ENCODE measurements at places on chromosomes 3 and 15.
A peak's percentile ranks its signal among the peaks of the same experiment; 100 is the strongest.

- no peak for DNase-seq
These were observed 71.4 kb downstream of the SCN5A start for GRCh38 chr3:38578081-38578475.

- DNase-seq, result no peak
These were observed 450.6 kb upstream of the TBL1XR1 start for GRCh38 chr3:177647876-177648275.

DNA sequence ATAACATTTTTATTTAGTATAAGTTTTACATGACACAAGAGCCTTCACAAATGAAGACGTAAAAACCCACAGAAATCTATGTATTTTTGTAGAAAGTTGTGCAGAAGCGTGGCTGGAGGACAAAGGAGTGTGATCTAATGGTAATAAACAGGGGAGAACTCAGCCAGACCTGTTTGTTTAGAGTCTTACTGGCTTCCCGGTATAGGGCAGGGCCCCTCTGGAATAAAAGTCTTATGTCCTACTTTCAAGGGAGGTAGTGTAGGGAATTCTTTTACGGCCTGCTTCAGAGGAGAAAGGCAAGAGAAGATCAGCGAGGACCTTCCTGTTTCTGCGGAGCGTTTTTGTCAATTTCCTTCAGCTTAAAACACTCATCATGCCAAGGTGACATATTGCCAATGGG is 103.6 kb downstream of the TGFBR2 start:
- DNase-seq, result no peak

GRCh38 chr3:50665081-50665840 is 9.5 kb upstream of the DOCK3 start:
- DNase-seq, result no peak

GRCh38 chr15:85826756-85827515 is 32.2 kb upstream of the KLHL25 start:
- no peak for DNase-seq

DNA sequence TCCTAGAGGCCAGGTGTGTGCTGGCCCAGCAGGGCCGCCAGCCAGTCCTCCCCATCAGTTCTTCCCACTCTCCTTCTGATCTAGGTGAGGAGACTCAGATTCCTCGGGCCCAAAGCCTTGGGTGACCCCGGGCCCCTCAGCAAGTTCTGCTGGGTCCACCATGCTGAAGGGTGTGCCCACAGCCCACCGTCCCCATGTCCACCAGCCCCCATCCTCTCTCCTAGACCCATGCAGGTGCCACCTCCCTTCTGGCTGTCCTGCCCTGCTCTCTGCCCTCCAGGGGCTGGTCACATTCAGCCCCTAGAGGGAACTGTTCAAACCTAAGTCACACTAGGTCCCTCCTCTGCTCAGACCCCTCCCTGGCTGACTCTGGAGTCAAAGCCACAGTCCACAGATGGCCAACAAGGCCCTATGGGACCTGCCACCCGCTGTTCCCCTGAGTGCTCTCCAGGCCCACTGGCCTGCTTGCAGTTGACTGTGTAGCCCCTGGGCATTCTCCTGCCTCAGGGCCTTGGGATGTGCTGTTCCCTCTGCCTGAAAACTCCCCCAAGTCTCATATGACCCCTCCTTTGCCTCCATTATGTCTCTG is 878 bp upstream of the TLR9 start:
- DNase-seq, result no peak

DNA sequence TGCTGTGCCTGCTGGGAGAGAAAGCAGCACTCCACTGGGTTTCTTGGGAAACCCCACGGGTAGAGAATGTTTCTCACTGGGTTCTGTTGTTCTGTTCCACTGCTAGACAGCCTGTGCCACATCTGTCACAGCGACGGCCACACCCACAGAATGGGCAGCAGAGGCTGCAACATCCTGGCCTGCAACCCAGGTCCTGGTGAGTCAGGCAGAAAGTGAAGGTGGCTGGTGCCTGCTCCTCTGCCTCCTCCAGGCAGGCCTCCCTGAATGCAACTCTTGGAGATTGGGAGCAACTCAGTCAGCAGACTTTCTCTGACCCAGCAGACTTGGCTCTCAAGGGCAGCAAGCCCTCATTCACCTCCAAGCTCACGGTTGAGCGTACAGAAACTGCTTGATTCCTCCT is 13.0 kb downstream of the C3orf18 start:
- DNase-seq, result no peak

DNA sequence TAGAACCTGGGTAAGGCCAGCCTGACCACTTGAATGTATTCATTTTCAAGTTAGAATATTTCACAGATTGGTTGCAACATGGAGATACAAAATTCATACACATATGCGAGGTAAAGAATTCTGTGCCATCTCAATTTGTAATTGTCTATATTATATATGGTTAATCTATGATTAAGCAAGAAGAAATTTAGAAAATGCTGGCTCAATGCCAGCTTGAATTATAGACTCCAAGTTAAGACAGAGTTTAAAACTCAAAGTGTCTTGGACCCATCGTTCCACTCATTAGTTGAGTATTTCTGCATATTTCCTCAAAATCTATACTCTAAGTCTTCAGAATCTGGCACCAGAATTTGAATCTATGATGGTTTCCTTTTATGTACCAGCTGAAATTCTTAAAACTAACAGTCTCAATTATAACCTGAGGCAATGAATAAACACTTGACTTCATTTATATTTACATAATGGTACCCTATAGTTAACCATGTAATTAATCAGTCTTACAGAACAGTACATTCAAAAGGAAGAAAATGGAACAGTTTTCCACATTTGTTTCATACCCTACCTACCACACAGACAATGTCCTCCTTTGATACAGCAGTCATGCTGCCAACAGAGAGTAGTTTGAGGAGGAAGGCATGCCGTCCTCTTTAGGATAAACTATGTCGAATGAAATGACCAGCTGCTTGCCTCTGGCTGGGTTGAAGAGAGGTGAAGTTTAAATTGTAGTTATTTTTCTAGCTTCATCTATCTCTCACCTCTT is 95.7 kb downstream of the CD47 start:
- DNase-seq, result no peak

DNA sequence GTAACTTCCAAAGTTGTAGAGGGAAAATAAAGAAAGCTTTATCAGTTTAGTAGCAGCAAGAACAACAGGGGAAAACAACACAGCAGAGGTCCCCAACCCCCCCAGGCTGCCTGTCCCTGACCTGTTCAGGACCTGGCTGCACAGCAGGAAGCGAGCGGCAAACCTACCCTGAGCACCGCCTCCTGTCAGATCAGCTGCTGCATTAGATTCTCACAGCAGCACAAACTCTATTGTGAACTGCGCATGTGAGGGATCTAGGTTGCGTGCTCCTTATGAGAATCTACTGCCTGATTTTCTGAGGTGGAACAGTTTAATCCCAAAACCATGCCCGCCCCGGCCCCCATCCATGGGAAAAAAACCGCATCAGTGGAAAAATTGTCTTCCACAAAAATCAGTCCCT is 40.3 kb downstream of the USP50 start:
- DNase-seq, result no peak

GRCh38 chr15:31295658-31296057 is 31.0 kb upstream of the KLF13 start:
- peak; percentile 79 for DNase-seq

DNA sequence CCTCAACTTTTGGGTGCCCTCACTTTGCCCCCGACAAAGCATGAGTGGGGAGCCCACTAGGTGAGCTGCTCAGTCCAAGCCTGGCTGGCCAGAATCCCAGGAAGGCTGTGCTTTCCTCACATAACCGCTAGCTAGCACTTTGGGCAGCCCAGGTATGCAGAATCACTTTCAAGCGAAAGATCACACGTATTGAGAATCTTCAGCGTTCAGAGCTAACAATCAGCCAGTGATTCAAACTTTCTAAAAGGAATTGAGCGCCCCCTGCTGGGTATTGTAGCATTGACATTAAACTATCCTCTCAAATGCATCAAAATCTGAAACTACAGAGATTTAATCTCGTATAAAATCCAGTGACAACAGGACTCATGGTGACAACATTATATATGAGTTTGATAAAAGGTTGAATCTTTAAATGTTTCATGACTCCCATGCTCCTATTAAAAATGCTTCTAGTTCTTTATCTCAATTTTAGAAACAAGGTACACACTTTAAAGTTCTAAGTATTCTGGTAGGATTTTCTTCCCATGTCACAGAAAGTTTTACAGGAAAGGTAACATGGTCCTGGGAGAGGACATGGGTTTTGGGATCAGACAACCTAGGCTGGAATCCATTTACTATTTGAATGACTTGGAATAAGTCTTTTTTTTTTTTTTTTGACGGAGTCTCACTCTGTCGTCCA is 11.8 kb downstream of the ANAPC13 start:
- DNase-seq, result peak; percentile 82

- no peak for DNase-seq
These were observed 930.6 kb upstream of the EPHA6 start for GRCh38 chr3:95883801-95884200.

GRCh38 chr15:63447017-63447676 is 57.2 kb upstream of the USP3 start:
- DNase-seq, result peak; percentile 63

GRCh38 chr3:113832477-113833164 is 6.0 kb upstream of the GRAMD1C start:
- no peak for DNase-seq

DNA sequence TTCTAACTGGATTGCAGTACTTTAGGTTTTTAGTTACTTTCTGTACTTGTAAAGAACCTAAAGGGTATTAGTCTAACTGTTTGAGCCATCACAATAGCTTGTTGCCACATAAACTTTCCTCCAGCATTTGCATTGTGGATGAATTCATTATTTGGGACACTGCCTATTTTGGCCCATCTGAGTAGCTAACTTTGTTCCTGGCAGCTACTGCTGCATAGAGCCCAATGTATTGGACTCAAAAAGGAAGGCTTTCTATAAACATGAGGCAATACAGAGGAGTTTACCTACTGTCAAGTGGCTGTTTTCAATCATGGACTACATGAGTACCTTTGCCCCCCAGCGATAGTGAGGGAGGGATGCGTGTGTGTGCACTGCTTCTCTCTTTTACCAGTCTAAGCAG is 1.9 kb downstream of the ROBO2 start:
- DNase-seq, result no peak

DNA sequence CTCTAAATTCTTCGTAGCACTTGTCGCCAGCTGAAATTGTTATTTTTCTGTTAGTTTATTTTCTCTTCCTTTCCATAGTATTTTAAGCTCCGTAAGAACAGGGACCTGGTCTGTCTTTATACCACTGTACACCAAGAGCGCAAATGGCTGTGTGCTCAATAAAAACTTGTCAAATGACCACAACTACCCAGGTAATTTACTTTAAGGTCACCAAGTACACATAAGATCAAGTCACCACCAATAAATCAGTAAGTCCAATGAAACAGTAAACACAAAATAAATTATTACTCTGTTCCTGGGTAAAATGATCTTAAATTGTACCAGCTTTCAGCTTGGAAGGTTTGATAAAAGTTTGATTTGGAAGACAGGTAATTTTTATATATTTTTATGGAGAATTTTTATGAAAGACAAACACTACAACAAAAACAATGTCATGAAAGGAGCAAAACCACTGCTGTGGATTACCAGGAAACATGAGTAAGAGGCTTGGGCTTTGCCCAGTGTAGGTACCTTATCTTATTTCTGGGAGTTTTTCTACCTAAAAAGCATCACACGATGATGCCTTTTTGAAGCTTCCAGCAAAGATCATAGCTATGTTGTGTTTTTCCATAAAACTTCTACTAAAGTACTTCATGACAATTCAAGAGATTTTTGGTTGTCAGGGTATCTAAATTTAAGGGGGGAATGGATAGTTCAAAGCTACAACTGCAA is 406.8 kb downstream of the SHQ1 start:
- no peak for DNase-seq

GRCh38 chr15:25335279-25335678 is 103.5 kb downstream of the UBE3A start:
- DNase-seq, result no peak

GRCh38 chr3:9388562-9389272 is 8.7 kb upstream of the SETD5 start:
- no peak for DNase-seq

DNA sequence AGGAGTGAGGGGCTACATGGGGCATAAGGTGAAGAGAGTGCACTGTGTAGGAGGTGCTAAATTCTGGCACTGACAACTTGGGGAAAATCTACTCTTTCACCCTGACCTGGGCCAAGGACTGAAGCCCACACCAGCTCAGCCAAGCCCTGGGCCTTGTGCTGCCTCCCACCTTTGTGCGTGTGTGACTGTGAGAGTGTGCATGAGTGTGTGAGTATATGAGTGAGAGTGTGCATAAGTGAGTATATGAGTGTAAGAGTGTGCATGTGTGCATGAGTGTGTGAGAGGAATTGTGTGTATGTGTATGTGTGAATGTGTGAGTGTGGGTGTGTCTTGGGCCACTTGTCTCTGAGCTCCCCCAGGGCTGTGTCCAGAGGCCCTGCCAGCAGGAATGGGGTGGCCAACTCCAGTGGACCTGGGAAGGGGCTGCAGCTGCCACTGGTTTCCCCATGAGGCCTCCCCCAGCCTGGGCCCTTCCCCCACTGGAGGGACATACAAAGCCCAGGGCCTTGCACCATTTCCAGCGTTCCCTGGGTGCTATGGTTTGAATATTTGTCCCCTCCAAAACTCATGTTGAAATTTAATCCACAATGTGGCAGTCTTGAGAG is 15.2 kb downstream of the C3orf22 start:
- DNase-seq, result no peak

GRCh38 chr3:61893840-61894566 is 332.6 kb downstream of the PTPRG start:
- peak; percentile 41 for DNase-seq

- no peak for DNase-seq
These were observed 2.2 kb downstream of the NR2F2 start for GRCh38 chr15:96332637-96333121.

DNA sequence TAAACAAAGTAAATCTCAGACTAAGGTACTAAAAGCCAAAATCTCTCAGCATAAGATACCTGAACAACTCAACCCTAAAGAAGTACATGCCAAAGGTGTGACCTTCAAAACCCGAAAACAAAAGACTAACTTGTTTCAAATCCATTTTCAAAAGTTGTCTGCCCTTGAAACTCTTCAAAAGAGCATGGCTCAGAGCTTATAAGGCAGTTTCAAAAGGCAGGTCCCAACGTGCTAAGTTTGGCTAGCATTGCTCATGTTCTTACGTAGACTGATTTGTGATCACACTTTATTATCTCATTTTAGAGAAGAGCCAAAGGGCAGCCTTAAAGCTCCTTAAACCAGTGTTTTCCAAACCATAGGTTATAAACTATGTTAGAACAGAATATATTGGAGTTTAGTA is 112.2 kb downstream of the FEZF2 start:
- DNase-seq, result no peak

- no peak for DNase-seq
These were observed 23.8 kb downstream of the TICRR start for GRCh38 chr15:89599021-89599420.

GRCh38 chr3:112170046-112170445 is 37.0 kb upstream of the GCSAM start:
- DNase-seq, result no peak

DNA sequence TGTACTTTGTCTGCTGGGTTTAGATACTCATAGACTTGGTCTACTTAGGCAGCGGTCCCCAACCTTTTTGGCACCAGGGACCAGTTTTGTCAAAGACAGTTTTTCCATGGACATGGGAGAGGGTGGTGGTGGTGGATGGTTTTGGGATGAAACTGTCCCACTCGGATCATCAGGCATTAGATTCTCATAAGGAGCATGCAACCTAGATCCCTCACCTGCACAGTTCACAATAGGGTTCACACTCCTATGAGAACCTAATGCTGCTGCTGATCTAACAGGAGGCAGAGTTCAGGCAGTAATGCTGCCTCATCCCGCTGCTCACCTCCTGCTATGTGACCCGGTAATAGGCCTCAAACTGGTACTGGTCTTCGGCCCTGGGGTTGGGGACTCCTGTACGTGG is 45.3 kb downstream of the CMSS1 start:
- no peak for DNase-seq

- DNase-seq, result no peak
These were observed 80.7 kb downstream of the CHST2 start for GRCh38 chr3:143200001-143200924.

GRCh38 chr15:42110367-42110766 is 16.0 kb upstream of the PLA2G4D start:
- no peak for DNase-seq

All from NCI-H524 (cell line).